Left ventricle myocardium inferior (tissue), 1 donor: ENCODE measurements at places on chromosomes 11 and 22.

DNA sequence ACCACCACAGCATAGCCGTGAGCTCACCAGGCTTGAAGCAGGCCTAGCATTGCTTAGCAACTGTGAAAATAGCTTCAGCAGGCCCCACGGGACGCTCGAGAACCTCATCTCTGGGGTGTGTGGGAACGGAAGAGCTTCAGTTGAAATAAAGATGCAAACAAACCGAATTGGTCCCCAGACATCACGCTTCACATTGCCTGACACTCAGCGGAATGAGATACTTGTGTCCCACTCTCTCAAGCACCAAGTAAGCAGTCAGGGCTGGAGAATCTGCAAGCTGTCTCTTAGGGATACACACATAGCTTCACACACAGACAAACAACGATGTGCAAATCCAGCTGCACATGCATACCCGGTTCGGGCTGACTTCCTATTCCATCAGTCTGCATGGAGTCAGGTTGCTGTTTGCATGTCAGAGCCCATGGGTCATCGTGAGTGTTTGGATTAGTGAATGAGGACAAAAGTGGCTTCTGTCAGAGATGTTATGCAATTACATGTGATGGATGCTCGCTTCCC, 205.7 kb downstream of the SNX19 start:
- DNase-seq: no peak

GRCh38 chr11:68146704-68147474, 25.7 kb upstream of the CHKA start:
- DNase-seq: no peak

DNA sequence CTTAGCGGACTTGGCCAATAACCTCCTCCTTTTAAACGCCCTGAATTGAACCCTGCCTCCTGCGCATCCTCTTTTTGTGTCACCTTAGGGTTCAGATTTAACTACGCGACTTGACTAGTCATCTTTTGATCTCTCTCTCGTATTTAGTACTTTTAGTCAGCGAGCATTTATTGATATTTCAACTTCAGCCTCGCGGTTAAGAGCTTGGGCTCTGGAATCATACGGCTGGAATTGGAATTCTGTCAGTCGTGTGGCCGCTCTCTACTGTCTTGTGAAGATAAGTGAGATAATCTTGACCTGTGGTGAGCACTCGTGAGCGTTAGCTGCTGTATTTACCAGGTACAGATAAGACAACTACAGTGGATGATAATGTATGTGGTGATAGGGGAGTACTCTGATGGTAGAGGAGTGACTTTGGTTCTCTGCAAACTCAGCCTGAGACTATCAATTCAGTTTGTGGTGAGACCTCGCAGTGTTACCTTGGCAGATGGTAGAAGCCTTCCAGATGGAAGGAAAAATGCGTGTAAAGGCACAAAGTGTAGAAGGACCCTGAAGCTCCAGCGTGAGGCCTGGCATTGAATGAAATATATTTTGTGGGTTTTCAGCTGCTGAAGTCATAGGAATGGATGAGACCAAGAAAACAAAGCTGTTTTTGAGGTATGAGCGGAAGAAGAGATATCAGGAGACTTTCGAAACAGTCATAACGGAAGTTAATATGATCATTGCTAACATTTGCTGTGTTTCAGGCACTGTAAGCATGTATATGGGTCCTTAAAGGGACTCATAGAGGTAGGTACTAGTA, 682 bp downstream of the ATM start:
- DNase-seq: no peak

DNA sequence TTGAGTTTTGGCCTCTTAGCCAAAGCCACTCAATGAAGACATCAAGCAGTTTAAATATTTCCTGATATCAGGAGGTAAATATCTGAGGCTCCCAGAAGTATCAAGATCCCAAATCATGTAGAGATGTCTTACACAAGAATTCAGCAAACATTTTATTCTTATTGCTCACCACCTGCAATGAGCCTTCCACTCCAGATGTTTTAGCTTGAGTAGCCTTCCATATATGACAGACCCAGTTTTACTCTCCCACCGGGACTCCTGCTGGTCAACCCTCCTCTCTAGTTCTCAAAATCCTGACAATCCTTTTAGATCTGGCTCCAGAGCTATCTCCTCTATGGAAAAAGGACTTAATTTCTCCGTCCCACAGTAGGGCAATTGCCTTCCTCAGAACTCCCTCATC, 404.4 kb downstream of the KCNA4 start:
- DNase-seq: no peak

DNA sequence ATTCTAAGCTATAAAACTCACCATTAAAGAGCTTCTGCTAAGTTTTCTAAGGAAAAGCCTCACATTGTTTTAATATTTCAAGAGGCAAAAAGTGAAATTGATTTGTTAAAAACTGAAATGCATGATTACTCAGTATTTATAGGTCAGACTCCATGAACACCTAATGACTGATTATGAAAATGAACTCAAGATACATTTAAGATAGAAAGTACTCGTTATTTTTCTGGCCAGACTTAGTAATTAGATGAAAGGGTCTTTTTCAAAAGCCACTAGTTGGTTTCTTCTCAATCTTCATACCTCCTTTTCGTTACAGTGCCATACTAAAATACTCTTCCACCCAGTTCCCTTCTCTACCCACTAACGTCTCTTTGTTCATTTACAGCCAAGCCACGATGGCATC, 56.3 kb downstream of the VSIG10L2 start:
- DNase-seq: no peak

DNA sequence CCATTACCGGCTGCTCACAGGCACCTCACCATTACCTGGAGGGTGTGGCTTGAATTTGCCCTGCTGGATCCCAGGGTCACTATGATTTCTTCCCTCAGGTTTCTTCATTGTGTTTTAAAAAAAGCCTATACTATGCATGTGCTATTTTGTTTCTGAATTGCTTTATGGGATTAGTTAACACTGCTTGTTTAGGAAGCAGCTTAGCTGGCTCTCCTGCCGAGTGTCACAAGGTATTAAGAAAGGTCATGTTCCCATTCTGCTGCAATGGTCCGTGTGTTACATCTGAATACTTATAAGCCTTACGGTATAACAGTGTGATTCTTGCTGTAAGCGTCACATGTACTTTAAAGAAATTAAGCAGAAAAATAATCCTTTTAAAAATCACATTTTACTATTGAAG, 380.6 kb upstream of the B3GAT1 start:
- no peak for DNase-seq

DNA sequence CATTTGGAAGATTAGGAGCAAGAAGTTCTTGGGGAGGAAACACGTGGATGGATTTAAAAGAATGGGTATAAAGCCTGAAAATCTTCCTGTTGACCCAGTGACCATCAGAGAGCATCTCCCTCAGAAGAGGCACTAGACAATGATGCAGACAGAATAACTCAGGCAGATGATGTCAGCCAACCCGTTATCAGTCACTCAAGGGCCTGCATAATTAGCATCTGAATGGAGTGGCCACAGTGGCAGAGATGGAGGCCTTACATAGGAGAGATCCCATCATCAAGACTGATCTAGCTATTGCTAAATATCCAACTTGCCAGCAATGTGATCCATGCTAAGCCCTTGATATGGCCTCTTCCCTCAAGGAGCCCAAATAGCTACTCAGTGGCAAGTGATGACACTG, 70.7 kb upstream of the CD82 start:
- DNase-seq: no peak

DNA sequence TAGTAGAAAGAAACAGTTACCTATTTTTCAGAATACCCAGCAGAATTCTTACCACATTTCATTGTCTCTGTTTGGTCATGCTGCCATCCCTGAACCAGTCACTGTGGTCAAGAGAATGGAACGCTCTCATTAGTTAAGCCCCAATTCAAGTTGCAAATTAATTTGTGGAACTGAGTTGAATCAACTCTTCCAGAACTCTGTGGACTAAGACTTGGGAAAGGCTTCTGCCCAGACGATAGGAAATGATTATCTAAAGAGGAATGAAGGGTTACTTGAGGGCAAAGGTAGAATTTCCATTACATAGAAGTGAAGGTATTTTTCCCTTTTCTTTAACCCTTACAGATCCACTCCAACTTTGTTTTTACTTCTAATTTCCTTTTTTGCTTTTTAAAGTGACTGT, 286.4 kb downstream of the DYNC2H1 start:
- no peak for DNase-seq

DNA sequence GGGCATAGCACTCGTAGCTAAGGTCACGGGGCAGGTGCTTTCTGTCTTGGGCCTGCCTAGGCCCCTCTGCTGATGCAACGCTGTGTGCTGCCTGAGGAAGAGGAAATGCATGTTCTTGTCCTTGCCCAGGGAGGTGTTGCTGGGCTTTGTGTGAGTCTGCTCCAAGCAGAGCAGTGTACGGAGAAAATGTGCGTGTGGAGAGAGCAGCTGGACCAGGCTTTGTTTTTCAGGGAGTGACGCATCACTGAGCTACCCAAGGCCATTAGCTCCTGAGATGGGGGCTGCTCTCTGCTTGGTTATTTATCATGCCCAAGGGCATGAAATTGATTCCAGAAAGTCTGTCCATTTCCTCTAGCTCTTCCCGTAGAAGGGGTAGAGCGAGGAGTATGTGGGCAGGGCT, 82.9 kb upstream of the THY1 start:
- no peak for DNase-seq

DNA sequence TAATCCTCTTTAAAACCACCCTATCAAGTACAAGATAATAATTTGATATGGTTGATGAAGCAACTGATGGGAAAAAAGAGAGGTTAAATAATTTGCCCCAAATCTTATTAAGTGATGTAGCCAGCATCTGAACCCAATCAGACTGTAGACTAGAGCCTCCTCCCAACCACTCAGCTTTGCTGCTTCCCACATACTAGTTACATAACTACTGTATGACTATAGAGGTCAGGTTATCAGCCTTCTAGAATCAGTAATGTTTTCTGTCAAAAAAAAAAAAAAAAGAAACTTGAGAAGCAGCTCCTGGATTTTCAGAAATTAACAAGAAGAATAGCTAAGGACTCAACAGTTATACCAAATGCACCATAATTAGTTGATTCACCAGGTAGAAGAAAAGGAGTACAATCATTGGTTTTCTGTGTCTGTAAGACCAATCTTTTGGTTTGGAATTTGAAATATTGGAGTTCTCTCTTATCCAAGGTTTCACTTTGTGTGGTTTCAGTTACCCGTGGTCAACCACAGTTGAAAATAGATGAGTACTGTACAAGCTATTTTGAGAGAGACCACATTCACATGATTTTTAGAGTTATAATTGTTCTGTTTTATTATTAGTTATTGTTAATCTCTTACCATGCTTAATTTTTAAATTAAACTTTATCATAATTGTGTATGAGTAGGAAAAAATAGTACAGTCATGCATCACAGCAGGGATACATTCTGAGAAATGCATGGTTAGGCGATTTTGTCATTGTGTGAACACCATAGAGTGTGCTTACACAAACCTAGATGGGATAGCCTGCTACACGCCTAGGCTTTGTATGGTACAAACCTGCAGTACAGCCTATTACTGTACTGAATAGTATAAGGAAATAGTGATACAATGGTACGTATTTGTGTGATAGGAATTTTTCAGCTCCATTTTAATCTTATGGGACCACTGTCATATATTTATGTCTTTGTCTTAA, 72.2 kb downstream of the PDHX start:
- no peak for DNase-seq

DNA sequence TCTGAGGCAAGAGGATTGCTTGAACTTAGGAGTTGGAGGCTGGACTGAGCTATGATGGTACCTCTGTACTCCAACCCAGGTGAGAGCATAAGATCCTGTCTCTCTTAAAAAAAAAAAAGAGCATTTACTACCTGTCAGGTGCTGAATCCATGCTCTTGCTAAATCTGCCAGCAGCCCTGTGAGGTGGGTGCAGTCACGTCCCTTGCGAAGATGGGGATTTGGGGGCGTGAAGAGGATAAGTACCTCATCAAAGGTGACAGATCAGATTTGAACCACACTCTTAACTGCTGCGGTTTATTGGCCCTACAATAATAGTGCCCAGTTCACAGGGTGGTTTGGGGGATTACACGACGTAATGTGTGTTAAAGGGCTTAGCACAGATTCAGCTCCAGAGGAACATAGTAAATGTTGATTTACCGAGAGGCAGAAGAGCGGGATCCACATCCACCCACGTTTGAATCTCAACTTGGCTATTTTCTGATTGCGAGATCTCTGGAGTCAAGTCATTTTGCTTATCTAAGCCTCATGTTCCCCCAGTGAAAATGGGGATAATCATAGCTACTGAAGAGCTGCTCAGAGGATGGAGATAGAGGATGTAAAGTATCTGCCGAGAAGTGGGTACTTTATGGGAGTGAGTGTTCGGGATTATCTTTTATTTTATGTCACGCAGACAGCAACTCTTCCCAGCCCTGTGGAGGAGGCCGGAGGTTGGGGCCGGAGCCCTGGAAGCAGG, 28.1 kb upstream of the LRRC10B start:
- DNase-seq: no peak

- no peak for DNase-seq
Measured at GRCh38 chr11:67612751-67613150, 6.0 kb downstream of the NDUFV1 start.
